ENCODE measurements at places on chromosomes 7 and 10.

- H3K4me3 ChIP-seq = no peak overlapping the region
- H3K4me1 ChIP-seq = no peaks in the 10 kb centered on the region
- no peaks in the 10 kb centered on the region for H3K36me3 ChIP-seq
- no peaks in the 10 kb centered on the region for H3K27me3 ChIP-seq
These were observed 33.2 kb downstream of the ABCC2 start for GRCh38 chr10:99815621-99816020.

DNA sequence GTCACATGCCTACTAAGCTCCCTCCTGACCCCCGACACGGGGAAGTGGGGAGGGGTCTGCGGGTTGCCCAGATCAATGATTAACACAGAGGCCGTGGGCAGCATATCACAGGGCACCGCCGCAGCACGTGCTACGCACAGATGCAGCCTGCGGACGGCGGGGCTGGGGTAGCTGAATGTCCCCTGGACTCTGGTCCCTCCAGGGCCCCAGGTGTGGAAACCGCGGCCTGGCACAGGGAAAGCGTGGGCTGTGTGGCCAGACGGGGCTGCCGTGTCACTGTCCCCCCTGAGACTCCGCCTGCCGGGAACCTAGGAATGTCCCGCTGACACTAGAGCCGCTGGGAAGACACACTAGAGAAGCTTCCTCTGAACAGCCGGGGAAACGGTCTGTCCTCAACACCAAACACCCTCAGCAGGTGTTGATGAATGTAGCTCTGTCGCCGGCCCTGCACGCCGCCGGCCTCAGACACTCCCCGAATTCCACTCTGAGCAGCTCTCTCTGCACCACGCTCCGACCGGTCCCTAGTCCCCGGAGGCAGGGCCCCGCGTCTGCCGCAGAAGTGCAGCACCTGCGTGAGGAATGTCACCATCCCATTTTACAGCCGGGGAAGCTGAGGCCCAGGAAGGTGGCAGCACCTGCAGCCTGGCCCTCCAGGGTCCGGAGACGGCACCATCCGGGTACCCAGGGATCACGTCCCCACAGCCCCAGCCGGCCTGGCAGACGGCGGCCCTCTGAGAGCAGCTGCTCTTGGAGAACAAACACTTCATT lies 33.4 kb upstream of the PDGFA start:
- H3K27ac ChIP-seq = no peak overlapping the region
- H3K27me3 ChIP-seq = no peaks in the 10 kb centered on the region
- H3K4me1 ChIP-seq = no peaks in the 10 kb centered on the region

- H3K27ac ChIP-seq = no peak overlapping the region
- H3K27me3 ChIP-seq = no peaks in the 10 kb centered on the region
- no peaks in the 10 kb centered on the region for H3K36me3 ChIP-seq
- H3K4me3 ChIP-seq = peak overlapping the region; percentile 49
These were observed 1.9 kb upstream of the CYP26A1 start for GRCh38 chr10:93071674-93072224.

DNA sequence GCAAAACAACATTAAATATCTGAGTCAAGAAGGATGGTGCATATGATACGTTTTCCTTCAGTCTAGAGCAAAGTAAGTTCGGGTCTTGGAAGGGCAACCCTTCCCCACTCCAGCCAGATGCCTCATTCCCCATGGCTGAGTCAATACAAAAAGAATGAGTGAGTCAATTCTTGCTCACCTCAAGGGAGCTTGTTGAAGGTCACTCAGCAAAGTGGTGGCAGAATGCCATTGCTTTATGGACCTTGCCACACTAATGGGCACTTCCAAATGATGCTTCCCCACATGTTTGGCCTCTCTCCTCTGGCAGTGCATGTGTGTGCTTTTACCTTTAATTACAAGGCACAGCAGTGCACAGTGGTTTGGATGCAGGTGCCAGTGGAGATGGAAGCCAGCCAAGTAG lies 296.5 kb downstream of the SORCS3 start:
- H3K36me3 ChIP-seq = no peaks in the 10 kb centered on the region
- DNase-seq = no peak
- no peaks in the 10 kb centered on the region for H3K4me1 ChIP-seq
- no peak overlapping the region for H3K27ac ChIP-seq
- H3K4me3 ChIP-seq = no peak overlapping the region

DNA sequence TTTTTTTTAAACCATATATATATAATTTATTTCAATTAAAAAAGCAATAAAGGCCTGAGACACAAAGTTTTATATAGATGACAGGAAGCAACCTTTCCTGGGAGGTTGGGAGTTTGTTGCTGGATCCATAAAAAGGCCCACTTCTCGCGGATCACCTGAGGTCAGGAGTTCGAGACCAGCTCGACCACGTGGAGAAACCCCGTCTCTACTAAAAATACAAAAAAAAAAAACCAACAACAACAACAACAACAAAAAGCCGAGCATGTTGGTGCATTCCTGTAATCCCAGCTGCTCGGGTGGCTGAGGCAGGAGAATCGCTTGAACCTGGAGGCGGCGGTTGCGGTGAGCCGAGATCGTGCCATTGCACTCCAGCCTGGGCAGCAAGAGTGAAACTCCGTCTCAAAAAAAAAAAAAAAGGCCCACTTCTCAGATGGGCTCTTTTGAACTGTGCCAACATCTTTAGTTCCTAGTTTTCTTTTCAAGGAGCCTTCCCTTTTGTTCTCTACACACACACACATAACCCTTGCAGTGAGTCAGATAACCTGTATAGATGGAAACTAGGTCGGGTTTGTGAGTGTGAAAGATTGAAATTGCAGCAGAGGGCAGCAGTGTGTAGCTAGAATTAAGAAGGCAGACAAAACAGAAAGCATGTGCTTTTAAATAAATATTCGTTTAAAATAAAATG lies 1.2 kb upstream of the SMNDC1 start:
- H3K4me1 ChIP-seq = peaks cover 30% of the 10 kb centered on the region
- peak overlapping the region; percentile 96 for H3K27ac ChIP-seq
- peak; percentile 52 for DNase-seq
- no peak overlapping the region for H3K4me3 ChIP-seq
- H3K27me3 ChIP-seq = no peaks in the 10 kb centered on the region

GRCh38 chr7:34086064-34086463 lies 180.7 kb downstream of the BMPER start:
- no peak for DNase-seq
- no peak overlapping the region for H3K4me3 ChIP-seq
- H3K27me3 ChIP-seq = no peaks in the 10 kb centered on the region
- H3K27ac ChIP-seq = no peak overlapping the region

Measured in upper lobe of left lung (tissue), 6 donors.